Lung (tissue), 17 donors: ENCODE measurements at places on chromosomes 7 and 10.

DNA sequence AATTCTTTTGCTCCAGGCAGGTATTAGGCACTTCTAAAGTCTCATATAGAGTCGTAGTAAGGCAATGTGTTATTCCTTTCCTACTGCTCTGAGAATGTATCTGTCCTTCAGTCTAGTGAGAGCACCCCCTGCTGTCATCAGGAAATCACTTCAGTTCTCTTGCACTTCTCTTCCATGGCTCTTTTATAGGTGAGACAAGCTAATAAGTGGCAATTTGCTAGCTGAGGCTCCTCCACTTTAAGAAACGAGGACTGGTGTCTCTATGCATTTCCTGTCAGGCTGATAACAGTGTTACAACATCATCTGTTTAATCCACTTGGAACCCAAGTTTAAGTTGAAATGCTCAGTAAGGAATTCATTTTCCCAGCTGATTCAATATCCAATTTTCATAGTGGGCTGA is 350.6 kb downstream of the TFEC start:
- H3K27ac ChIP-seq, result no peak overlapping the region
- H3K4me1 ChIP-seq, result no peaks in the 10 kb centered on the region
- DNase-seq, result peak; percentile 55
- H3K36me3 ChIP-seq, result no peaks in the 10 kb centered on the region
- H3K4me3 ChIP-seq, result no peak overlapping the region

DNA sequence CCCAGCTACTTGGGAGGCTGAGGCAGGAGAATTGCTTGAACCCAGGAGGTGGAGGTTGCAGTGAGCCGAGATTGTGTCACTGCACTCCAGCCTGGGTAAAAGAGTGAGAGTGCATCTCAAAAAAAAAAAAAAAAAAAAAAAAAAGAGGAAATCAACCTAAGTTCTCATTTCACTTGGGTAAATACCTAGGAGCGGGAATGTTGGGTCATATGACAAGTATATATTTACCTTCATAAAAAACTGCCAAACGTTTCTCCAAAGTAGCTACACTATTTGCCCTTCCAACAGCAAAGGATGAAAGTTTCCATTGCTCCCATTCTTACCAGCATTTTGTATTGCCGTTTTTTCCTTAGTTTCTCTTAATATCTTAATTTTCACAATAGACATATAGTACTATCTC is 9.8 kb downstream of the P4HA1 start:
- no peak overlapping the region for H3K27ac ChIP-seq
- H3K36me3 ChIP-seq, result no peaks in the 10 kb centered on the region
- no peaks in the 10 kb centered on the region for H3K27me3 ChIP-seq
- no peaks in the 10 kb centered on the region for H3K4me1 ChIP-seq
- H3K4me3 ChIP-seq, result no peak overlapping the region

DNA sequence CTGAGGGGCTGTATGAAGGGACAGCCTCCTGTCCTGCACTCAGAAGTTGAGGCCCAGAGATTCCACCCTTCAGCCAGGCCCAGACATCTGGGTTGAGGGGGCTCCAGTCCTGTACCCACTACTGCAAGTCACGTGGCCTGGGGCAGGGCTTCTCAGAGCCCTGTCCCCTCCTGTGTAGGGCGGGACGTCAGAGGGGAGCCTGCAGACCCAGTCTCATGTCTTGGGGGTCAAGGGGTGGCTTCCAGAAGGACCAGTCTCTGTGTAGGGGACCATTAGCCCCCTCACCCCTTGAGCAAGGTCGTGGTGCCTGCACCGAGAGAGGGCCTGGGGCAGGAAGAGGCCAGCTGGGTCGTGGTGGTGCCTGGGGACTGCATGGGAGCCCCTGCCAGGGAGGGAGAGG is 593 bp upstream of the PILRA start:
- H3K27ac ChIP-seq, result peak overlapping the region; percentile 81
- no peaks in the 10 kb centered on the region for H3K27me3 ChIP-seq
- no peaks in the 10 kb centered on the region for H3K4me1 ChIP-seq
- no peaks in the 10 kb centered on the region for H3K36me3 ChIP-seq
- no peak for DNase-seq

DNA sequence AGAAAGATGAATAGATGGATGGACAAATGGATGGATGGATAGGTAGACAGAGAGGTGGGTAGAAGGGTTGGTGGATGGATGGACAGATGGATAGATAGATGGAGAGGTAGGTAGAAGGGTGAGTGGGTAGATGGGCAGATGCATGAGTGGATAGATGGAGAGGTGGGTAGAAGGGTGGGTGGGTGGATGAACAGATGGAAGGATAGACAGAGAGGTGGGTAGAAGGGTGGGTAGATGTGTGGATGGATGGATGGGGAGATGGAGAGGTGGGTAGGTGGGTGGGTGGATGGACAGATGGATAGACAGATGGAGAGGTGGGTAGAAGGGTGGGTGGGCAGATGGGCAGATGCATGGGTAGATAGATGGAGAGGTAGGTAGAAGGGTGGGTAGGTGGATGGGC is 10.9 kb upstream of the ASB10 start:
- H3K4me3 ChIP-seq, result no peak overlapping the region
- H3K4me1 ChIP-seq, result peaks cover 20% of the 10 kb centered on the region
- no peaks in the 10 kb centered on the region for H3K36me3 ChIP-seq
- no peak overlapping the region for H3K27ac ChIP-seq

DNA sequence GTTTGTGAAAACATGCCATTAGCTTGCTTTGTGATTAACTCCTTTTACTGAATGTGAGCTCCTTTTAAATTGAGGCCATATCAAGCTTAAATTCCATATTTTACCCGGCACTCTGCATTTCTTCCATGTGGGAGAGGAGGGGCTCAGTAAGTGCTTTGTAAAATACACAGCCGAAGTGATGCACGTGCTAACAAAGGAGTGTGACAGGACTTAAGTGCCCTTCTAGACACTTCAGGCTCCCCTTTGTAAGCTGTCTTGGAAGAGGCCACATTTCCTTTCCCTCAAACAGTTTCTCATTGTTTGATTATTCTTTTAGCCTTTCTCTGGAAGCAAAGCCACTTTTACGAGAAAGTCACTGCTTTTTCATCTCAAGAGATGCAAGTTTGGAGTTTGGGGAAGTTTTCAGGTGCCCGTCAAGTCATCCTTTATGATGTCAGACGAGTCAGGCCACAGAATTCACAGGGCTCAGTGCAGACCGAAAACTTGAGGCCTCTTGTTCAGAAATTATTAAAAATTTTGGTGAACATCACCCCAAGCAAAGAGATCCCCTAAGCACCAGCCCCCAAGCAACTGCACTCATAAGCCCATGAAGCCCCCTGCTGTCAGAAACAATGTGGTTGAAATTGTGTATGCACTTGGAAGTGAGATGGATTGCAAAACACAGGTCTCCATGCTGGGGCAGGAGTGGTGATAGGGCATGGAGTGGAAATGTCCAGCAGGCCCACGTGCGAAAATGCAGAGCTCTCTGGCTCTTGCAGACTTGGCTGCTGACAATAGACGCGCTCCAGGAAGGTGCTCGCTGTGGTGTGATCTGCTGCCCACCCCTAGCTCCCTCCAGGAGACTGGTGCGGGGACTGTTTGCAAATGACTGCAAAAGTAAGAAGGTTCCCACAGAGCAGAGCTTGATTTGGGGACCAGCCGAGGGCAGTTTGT is 11.5 kb downstream of the IKZF1 start:
- no peaks in the 10 kb centered on the region for H3K36me3 ChIP-seq
- no peak for DNase-seq
- H3K27me3 ChIP-seq, result peaks cover 68% of the 10 kb centered on the region
- H3K4me3 ChIP-seq, result no peak overlapping the region
- peak overlapping the region; percentile 32 for H3K27ac ChIP-seq
- H3K4me1 ChIP-seq, result no peaks in the 10 kb centered on the region

DNA sequence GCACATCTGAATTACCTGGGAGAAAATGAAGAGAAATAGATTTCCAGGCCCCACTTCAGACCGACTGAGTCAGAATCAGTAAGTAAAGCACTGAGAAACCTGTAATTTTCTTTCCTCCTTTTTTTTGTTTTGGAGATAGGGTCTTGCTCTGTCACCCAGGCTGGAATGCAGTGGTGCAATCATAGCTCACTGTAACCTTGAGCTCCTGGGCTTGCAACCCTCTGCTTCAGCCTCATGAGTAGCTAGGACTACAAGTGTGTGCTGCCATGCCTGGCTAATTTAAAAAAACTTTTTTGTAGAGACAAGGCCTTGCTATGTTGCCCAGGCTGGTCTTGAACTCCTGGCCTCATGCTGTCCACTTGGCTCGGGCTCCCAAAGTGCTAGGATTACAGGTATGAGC is 260.2 kb downstream of the STK31 start:
- no peaks in the 10 kb centered on the region for H3K27me3 ChIP-seq
- no peak overlapping the region for H3K4me3 ChIP-seq
- H3K36me3 ChIP-seq, result no peaks in the 10 kb centered on the region
- H3K4me1 ChIP-seq, result no peaks in the 10 kb centered on the region

GRCh38 chr7:8125680-8126444 is 136.1 kb downstream of the ICA1 start:
- H3K27ac ChIP-seq, result no peak overlapping the region
- H3K36me3 ChIP-seq, result no peaks in the 10 kb centered on the region
- DNase-seq, result no peak
- no peaks in the 10 kb centered on the region for H3K4me1 ChIP-seq
- H3K27me3 ChIP-seq, result no peaks in the 10 kb centered on the region
- no peak overlapping the region for H3K4me3 ChIP-seq

- no peaks in the 10 kb centered on the region for H3K36me3 ChIP-seq
- H3K4me1 ChIP-seq, result peaks cover 9% of the 10 kb centered on the region
- H3K27me3 ChIP-seq, result no peaks in the 10 kb centered on the region
- no peak overlapping the region for H3K4me3 ChIP-seq
- no peak for DNase-seq
These were observed 2.3 kb downstream of the KNDC1 start for GRCh38 chr10:133162178-133162909.

DNA sequence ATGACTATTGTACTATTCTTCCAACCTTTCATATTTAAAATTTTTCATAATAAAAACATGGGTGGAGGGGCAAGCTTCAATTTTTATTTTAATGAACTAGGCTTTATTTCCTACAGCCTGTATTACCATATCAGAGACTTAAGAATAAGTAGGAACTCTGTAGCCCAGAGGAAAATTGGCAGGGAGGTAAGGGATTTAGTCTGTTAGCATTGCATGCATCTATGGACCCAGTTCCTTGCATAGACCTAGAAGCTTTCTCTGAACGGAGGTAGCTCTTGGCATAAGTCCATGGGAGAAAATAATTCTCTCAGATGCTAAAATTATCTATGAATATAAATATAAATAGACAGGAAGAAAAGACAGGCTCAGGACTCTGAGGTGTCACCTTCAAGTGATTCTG is 31.4 kb upstream of the CCDC6 start:
- no peaks in the 10 kb centered on the region for H3K36me3 ChIP-seq
- H3K4me3 ChIP-seq, result no peak overlapping the region
- H3K4me1 ChIP-seq, result no peaks in the 10 kb centered on the region
- DNase-seq, result no peak
- H3K27ac ChIP-seq, result no peak overlapping the region

DNA sequence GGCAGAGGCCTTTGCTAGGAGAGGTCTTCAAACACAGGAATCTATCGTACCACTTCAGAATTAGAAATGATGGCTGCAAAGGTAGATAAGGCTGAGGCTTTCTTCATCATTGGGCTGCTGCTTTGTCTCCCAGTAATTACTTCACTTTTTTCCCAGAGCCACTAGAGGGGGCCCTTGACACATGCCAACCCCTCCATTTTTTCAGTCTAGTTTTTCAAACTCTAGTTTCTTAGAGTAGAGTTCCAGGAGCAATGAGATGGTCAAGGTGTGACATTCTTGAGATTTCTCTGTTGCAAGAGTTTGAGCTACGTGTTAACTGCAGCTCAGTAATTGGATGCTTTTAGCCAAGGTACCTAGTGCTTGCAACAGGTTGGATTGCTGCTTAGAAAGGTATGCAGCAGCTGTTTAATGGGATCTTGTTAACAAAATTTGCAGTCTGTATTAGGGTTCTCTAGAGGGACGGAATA is 33.8 kb upstream of the RBM20 start:
- peak; percentile 59 for DNase-seq
- H3K4me3 ChIP-seq, result no peak overlapping the region
- no peaks in the 10 kb centered on the region for H3K4me1 ChIP-seq
- H3K36me3 ChIP-seq, result peaks cover 1% of the 10 kb centered on the region
- H3K27me3 ChIP-seq, result peaks cover 2% of the 10 kb centered on the region

GRCh38 chr10:335151-335800 is 200.0 kb downstream of the ZMYND11 start:
- no peak for DNase-seq
- H3K4me1 ChIP-seq, result no peaks in the 10 kb centered on the region
- no peak overlapping the region for H3K27ac ChIP-seq
- peaks cover 9% of the 10 kb centered on the region for H3K36me3 ChIP-seq
- H3K4me3 ChIP-seq, result no peak overlapping the region

DNA sequence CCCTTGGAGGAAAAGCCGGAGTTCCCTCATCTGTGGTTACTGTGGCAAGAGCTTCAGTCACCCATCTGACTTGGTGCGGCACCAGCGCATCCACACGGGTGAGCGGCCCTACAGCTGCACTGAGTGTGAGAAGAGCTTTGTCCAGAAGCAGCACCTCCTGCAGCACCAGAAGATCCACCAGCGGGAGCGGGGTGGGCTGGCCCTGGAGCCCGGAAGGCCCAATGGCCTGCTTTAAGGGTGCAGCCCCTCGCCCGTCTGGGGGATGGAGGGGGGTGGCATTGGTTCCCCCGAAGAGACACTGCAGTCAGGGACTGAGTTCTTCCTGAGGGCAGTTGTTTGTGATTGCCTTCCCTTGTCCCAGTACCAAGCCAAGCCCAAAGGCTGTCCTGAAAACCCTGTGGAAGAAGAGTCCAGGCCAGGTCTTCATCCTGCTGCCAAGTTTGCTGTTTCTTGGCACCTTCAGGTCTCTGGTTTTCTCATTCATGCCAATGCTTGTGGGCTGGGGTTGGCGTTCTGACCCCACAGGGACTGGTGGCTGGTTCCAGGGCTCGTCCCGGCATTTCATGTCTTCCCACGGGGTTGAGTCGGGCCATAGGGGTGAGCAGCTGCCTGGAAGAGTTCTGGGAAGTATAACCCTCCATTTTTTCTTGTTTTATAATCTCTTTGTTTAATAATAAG is 7.7 kb upstream of the ZNF783 start:
- no peaks in the 10 kb centered on the region for H3K27me3 ChIP-seq
- no peak for DNase-seq
- H3K4me3 ChIP-seq, result no peak overlapping the region
- H3K36me3 ChIP-seq, result peaks cover 36% of the 10 kb centered on the region
- H3K4me1 ChIP-seq, result no peaks in the 10 kb centered on the region

GRCh38 chr10:98917828-98918227 is 317.8 kb downstream of the HPSE2 start:
- H3K27ac ChIP-seq, result no peak overlapping the region
- no peaks in the 10 kb centered on the region for H3K4me1 ChIP-seq
- no peaks in the 10 kb centered on the region for H3K36me3 ChIP-seq
- no peaks in the 10 kb centered on the region for H3K27me3 ChIP-seq
- no peak overlapping the region for H3K4me3 ChIP-seq
- no peak for DNase-seq

DNA sequence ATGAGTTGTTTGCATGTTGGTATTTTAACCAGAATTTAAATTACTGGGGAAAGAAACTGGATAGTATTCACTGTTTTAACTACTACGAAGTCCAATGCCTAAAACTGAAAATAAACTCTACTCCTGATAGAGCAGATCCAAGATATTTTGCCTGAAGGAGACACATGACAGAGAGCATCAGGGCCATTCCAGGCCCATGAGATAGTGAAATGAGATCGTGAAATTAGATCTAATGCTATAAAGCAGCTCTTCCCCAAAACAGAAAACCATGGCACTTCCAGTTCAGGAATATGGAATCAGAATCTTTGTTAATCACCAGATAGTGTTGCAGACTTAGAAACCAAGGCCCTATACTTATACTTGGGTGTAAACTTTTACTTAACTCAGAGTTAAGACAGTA is 124.3 kb upstream of the CACNA2D1 start:
- no peak for DNase-seq
- H3K27me3 ChIP-seq, result no peaks in the 10 kb centered on the region
- no peak overlapping the region for H3K27ac ChIP-seq
- no peak overlapping the region for H3K4me3 ChIP-seq

GRCh38 chr10:104894681-104895080 is 253.6 kb downstream of the SORCS3 start:
- H3K27me3 ChIP-seq, result no peaks in the 10 kb centered on the region
- H3K27ac ChIP-seq, result no peak overlapping the region
- H3K4me3 ChIP-seq, result no peak overlapping the region
- no peaks in the 10 kb centered on the region for H3K4me1 ChIP-seq
- no peak for DNase-seq
